ENCODE measurements at places on chromosomes 12 and 14.
A peak's percentile ranks its signal among the peaks of the same experiment; 100 is the strongest.

- peak; percentile 49 for DNase-seq
Measured at GRCh38 chr14:24398293-24398652, 530 bp upstream of the NYNRIN start.

GRCh38 chr12:84016956-84017355 lies 895.6 kb downstream of the SLC6A15 start:
- DNase-seq, result no peak

- no peak for DNase-seq
Measured at GRCh38 chr14:91737619-91738018, 5.7 kb upstream of the CATSPERB start.

DNA sequence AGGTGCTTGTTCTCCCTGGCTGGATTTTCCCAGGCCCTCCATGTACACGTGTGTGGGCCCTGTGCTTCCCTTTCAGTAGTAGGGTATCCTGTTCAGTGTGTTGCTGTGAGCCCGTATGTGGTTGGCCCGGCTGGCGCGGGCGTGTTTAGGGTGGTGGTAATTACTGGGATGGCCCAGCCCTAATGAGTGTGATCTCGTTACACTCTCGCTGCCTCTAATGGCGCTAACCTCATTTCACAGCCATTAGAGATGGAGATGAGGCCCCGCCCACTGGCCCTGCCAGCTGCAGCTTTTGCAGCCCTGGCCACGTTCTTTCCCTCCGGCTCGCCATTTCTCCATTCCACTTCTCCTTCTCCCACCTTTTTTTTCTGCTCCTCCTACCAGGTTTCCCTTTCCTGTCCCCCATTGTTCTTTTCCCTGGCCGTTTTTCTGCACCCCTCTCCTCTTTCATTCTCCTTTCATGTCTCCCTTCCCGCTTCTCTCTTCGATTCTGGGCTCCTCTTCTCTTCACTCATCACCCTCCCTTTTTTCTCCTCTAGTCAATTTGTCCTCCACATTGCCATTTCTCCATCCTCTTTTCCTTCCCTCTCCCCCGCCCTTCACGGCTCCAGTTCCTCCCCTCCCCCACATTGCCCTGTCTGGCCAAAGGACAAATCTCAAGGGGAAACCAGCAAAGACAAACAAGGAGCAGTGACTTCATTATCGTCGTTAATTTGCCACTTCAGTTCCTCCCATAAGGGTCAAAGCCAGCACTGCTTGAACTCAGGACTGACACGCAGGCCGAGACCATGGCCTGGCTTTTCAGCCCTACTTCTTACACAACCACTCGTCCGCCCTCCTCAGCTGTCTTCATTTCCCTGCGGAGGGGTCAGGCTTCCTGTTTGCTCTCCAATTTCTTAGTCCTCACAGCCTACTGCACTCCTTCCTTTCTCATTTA lies 6.8 kb downstream of the ZFHX2 start:
- DNase-seq, result no peak

- DNase-seq, result peak; percentile 92
Measured at GRCh38 chr12:13211859-13212664, 15.5 kb downstream of the EMP1 start.

GRCh38 chr12:123384994-123385376 lies 1.1 kb downstream of the KMT5A start:
- no peak for DNase-seq

- DNase-seq, result no peak
Measured at GRCh38 chr14:94403312-94403932, 15.0 kb upstream of the SERPINA1 start.

GRCh38 chr14:27605282-27605681 lies 1007.4 kb upstream of the NOVA1 start:
- no peak for DNase-seq

GRCh38 chr12:110528277-110528839 lies 26.2 kb downstream of the RAD9B start:
- DNase-seq, result no peak

DNA sequence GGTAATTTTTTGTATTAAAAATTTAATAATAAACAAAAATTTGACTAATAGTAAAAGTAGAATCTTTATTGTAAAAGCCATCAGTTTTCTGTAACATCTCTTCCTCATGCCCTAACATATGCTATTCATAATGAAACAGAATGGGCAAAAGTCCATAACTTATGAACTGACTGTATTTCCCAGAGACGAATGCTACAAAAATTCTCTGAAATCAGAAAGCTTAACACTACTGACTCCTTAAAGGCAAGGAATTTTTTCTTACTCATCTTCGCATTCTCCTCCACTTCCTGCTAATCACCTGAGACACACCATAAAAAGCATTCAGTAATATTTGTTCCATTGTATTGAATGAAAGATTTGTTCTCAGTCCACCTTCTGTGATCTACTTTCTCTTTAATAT lies 17.6 kb downstream of the MON2 start:
- DNase-seq, result no peak

- peak; percentile 70 for DNase-seq
Measured at GRCh38 chr14:74945261-74945851, 10.0 kb downstream of the PGF start.

- DNase-seq, result no peak
Measured at GRCh38 chr12:15859116-15859515, 23.1 kb upstream of the STRAP start.

GRCh38 chr12:105228494-105228893 lies 7.5 kb downstream of the APPL2 start:
- no peak for DNase-seq

DNA sequence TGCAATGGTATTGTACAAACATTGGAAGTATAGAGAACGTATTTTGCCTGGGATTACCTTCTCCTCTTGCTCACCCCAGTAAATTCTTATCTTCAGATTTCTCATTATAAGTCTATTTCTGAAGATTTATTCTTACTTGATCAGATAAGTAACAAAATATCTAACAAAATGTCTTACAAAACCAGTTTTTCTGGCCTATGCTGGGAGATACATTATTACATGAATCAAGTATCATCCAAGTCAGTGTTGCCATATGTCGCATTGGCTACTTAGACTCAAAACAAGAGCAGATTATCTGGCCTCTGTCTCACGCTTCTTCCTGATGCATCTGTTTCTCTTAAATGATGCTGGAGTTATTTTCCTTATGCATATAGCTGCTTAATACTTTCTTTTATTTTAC lies 408.5 kb downstream of the CCER1 start:
- DNase-seq, result no peak

DNA sequence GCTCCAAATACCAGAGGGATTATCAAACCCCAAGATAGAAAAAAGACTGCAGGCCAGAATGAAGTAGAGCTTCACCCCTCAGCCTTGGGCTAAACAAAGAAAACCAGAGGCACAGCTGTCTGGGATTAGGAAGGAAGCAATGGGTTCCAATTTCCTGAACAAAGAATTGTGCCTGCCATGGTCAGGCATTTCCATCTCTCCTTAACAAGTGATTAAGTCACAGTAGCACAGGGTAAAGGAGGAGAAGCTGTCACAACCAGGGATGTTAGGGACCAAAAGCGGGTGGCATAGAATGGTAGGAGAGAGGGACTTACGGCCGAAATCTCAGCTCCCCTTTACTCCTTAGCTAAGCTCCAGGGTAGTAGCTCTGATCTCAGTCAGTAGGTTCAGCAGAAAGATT lies 33.9 kb downstream of the SPTLC2 start:
- no peak for DNase-seq

DNA sequence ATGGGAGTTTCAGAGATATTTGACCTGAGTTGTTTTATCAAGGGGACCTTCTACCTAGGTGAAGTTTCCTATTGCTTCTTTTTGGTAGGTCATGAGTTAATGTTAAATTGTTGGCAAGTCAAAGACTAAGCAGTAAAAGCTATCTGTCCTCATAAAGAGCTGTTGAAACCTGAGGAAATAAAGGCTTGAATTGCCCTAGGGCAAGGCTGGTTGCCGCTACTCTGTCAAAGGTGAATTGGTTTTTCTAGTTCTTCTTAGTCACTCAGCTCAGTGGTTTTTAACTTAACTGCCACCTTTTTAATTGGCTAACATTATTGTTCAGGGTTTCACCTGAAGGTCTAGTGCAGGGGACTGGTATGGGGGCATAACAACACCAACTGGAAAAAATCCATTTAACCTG lies 441.6 kb upstream of the FBXO33 start:
- no peak for DNase-seq

DNA sequence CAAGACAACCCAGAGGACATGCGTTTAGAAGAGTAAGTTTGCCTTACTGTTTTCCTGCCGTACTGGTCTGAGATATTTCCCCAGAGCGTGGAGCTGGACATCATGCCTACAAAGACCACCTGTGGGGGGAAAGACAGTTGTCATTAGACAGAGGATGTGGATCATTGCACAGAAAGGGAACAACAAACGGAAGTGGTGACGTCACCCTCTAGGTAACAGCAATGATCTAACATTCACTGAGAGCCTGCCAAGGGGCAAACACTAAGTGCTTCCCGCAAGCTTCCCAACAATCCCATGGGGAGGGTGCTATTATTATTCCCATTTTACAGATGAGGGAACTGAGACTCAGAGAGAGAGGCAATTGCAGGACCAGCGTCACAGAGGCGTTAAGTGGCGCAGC lies 48.5 kb downstream of the SVOP start:
- DNase-seq, result no peak

DNA sequence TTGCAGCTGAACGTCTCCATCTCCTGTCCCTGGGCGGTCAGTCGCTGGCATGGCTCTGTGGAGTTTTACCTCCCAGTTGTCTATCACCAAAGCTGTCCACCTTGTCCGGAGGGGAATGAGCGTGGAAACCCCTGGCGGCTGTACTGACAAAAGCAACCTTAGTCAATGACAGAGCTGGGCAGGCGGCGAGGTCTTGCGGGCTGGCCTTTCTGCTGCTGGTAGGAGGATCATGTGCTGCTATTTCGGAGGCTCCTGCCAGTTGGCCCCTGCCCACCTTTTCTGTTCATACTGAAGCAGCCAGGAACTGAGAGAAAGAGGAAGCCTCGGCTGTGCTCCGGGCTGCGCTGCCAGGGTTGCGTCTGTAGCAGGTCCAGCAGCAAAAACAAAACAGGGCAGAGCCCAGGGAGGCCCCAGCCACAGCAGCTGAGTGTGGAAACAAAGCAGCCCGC lies 57.7 kb downstream of the HMGA2 start:
- DNase-seq, result peak; percentile 91

DNA sequence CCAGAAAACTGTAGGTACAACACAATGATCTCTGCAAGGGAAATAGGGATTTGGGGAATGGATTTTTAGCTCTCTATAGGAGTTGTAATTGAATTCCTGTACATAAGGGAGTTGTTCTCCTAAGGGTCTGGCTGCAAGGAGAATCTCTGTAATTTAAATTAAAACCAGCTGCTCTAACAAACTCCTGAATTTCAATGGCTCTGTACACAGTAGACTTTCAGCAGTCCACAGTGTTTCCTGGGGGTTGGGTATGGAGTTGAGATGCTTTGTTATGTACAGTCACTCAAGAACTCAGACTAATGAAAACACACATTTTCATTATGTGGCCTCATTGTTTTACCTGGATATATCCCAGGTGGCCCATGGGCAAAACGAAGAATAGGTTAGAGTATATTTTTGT lies 93.2 kb downstream of the NAV3 start:
- no peak for DNase-seq

DNA sequence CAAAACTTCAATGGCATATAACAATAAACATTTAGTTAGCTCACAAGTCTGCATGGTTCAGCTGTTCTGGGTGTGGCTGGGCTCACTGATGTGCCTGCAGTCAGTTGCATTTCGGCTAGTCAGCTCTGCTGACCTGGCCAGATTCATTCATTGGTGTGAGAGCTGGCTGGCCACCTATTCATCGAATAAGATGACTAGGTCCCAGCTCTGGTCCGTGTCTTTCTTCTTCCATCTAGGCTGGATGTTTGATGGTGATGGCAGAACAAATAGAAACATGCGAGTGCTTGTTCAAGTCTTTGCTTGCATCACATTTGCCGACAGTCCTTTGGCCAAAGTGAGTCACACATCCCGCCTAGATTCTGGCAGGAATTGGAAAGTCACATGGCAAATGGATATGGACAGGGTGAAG lies 203.3 kb upstream of the CRY1 start:
- no peak for DNase-seq

DNA sequence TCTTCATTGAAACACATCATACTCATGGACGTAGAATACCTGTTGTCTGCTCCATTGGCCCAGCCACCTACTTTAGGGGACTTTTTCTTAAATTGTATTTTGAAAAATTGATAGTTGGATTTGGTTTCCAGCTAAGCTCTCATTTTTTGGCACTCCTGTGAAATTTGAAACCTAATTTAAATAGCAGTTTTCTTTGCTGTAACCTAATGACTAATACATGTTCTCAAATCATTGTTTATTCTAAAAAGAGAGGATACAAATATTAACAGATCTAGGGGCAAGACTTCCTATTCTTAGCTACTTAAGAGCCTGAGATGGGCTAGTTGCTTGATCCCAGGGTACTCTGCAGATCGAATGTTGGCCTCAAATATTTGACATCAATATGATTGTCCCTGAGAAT lies 78.9 kb downstream of the PLEKHA5 start:
- no peak for DNase-seq

- DNase-seq, result no peak
Measured at GRCh38 chr14:79542121-79542520, 669.2 kb downstream of the DIO2 start.

DNA sequence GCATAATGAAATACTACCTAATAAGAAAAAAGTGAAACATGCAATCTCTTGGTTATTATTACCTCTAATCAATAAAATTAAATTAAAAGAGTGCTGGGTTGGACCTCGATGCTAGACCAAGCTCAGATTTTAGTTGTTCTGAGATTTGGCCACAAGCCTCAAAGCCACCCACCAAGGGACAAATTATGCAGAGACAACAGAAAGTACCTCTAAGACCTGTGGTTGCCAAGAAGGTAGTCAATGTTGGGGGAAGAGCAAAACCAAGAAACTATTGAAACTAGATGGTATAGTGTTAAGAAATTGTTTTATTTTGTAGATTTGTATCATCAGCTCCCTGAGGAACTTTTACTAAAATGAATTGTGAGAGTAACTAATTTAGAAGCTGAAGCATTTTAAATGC lies 43.8 kb upstream of the ARID2 start:
- DNase-seq, result no peak

GRCh38 chr14:88823968-88824313 lies 510 bp upstream of the TTC8 start:
- no peak for DNase-seq

DNA sequence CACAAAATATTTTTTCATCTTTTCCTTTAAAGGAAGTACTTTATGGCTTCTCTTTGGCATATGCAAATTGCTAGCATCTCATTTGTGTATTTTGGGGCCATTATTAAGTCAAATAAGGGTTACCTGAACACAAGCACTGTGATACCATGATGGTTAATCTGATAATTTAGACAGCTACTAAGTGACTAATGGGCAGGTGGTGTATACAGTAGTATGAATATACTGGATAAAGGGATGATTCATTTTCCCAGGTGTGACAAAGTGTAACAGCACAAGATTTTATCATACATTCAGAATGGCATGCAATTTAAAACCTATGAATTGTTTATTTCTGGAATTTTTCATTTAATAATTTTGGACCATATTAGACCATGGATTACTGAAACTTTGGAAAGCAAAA lies 27.2 kb upstream of the ANO4 start:
- no peak for DNase-seq

GRCh38 chr14:20302042-20302755 lies 3.6 kb downstream of the TTC5 start:
- DNase-seq, result peak; percentile 77

- no peak for DNase-seq
Measured at GRCh38 chr12:132188916-132189325, 44.7 kb downstream of the NOC4L start.

- no peak for DNase-seq
Measured at GRCh38 chr12:88435334-88436076, 144.8 kb downstream of the KITLG start.

GRCh38 chr14:97178781-97179180 lies 381.6 kb downstream of the VRK1 start:
- no peak for DNase-seq

GRCh38 chr14:46596236-46596635 lies 55.3 kb downstream of the RPL10L start:
- DNase-seq, result no peak

- DNase-seq, result no peak
Measured at GRCh38 chr14:79443602-79444001, 767.7 kb downstream of the DIO2 start.

Measured in hematopoietic multipotent progenitor cell treated with erythropoietin and hydrocortisone succinate and interleukin-3 and kit ligand, for 4 days (in vitro differentiated cells).